COR-L47 (cell line): ENCODE measurements at places on chromosomes 4 and X.

- DNase-seq: no peak
Observed at GRCh38 chrX:108216405-108216804, 124.8 kb downstream of the ATG4A start.

- peak; percentile 68 for DNase-seq
Observed at GRCh38 chr4:74874753-74875367, 58.1 kb upstream of the PARM1 start.

DNA sequence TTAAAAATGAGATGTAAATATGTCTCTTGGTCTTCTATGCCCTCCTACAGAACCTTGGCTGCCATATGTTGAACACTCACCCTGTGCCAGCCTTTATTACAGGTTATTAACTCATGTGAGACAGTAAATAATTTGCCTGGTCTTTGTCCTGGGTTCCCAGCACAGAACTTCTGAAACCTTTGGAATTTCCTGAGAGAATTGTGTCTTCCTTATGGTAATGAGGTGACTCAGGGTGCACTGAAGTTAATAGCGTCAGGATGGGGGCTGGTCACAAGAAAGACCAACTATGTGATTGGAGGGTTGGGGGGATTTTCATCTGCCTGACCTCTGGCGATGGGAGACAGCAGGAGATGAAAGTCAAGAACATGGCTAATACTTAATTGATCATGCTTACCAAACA is 289.8 kb upstream of the STS start:
- DNase-seq: no peak

DNA sequence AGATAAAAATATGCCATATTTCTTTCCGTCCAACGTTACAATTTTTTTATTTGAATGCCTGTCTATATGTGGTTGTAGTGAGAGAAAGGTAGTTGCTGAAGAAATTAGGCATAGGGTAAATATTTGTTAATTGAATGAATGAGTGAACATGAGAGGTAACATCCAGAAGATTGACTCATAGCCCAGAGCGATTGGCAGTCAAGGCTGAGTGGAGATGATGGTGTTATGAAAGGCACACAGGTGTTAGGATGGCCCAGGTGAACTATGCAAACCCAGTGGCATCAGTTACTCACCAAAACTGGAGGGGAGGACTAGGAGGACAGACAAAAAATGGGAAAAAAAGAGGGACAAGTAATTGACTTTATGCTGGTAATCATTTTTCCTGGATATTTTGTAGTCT is 31.7 kb upstream of the SPRY1 start:
- DNase-seq: no peak
